ENCODE measurements at places on chromosomes 7 and 10. TPM values are rescaled to one million over a fixed set of nuclear protein-coding genes. Genes with fewer than 3 reads are reported as not detected.

Gene ECHDC3
- 10.1 TPM for total RNA-seq

Gene RBP3
- total RNA-seq: not detected

Gene ITPRID1
- not detected for total RNA-seq

Gene FOXP2
- 0.25 TPM for total RNA-seq

Gene ZNF503
- total RNA-seq: 8.3 TPM

Gene CACNB2
- total RNA-seq: 3.4 TPM

Gene TRPV5
- total RNA-seq: not detected

Gene CNNM2
- 20.2 TPM for total RNA-seq

Gene EPHA1
- total RNA-seq: 6.0 TPM

Gene UBE2H
- 114 TPM for total RNA-seq

Gene ZNF138
- total RNA-seq: 32.6 TPM

Gene EPO
- total RNA-seq: 0.58 TPM

Gene CCDC3
- total RNA-seq: 0.87 TPM

Gene RSPH10B2
- total RNA-seq: not detected

Gene SPAM1
- not detected for total RNA-seq

Gene ABCB4
- total RNA-seq: 0.50 TPM

Gene GPRIN2
- 6.9 TPM for total RNA-seq

Gene NUTM2E
- total RNA-seq: 0.09 TPM

Gene EGFR
- total RNA-seq: 4.6 TPM

Gene LMOD2
- not detected for total RNA-seq

Gene CPSF4
- total RNA-seq: 72.1 TPM

Gene COL28A1
- 0.60 TPM for total RNA-seq

Gene MYL7
- not detected for total RNA-seq

Gene ASZ1
- total RNA-seq: not detected

Gene MBL2
- not detected for total RNA-seq

Gene TYW1B
- 4.4 TPM for total RNA-seq

Gene WIPF3
- 5.2 TPM for total RNA-seq

Gene CTAGE8
- total RNA-seq: 1.8 TPM

Gene STAG3
- 1.2 TPM for total RNA-seq

Gene NYAP1
- 1.2 TPM for total RNA-seq

Gene NME8
- 0.34 TPM for total RNA-seq

Gene DHTKD1
- 62.0 TPM for total RNA-seq

Gene PRSS37
- total RNA-seq: not detected

Gene PCBD1
- 43.9 TPM for total RNA-seq

Gene FBXL13
- 8.2 TPM for total RNA-seq

Gene TYSND1
- total RNA-seq: 17.4 TPM

Gene CDHR1
- total RNA-seq: 2.7 TPM

Gene OR13A1
- total RNA-seq: 1.5 TPM
